ENCODE measurements at places on chromosomes 16 and 17.

DNA sequence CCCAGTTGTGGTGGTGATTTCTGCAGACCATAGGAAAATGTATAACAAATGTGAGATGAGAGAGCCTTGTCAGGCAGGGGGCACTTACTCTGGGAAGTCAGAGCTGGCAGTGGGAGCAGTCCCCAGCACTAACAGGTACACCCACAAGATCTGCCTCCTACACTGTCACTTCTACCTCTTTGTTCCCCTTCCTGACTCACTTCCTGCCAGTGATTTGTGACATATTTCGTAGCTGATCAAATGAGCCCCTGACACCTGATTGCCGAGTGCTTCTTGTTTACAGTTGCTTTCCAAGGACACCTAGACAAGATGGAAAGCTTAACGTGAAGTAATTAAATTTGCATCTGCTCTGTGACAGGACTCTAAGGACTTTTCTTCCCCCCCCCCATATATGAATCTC, 40.5 kb downstream of the FTO start:
- no peak for DNase-seq

DNA sequence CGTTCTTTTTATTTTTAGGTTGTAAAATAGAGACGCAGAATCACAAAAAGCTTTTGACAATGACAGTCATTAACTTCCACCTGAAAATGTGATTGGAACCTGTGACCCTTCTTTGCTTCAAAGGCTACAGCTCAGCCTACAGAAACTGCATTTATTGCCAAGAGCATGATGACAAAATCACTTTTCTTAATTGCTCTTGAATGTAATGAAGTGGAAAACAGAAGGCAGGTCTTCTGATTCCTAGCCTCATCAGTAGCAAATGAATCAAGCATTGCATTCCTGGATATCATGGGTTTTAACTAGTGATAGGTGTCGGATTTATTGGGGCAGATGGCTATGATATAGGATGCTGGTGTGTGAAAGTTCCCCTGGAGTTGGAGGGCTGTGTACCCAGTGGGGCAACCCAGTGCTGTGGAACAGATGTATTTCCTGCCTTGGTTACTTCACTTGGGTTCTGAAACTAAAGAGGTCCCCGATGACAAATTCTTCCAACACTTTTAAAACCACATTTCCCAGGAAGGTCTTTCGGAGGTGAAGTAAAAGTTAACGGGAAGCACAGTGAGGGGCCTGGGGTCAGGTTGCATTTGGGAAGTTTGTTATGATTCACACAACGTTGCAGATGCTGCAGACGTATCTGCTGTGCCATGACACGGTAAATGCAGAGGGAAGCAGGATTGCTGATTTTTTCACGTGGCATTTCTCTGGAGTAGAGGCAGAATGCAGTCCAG, 127.5 kb downstream of the HS3ST3A1 start:
- no peak for DNase-seq

GRCh38 chr17:64683796-64684195, 21.7 kb upstream of the SMURF2 start:
- DNase-seq, result no peak

- DNase-seq, result no peak
These were observed 28.7 kb upstream of the MILR1 start for GRCh38 chr17:64420143-64420670.

GRCh38 chr16:1101133-1101532, 5.1 kb upstream of the C1QTNF8 start:
- DNase-seq, result no peak

DNA sequence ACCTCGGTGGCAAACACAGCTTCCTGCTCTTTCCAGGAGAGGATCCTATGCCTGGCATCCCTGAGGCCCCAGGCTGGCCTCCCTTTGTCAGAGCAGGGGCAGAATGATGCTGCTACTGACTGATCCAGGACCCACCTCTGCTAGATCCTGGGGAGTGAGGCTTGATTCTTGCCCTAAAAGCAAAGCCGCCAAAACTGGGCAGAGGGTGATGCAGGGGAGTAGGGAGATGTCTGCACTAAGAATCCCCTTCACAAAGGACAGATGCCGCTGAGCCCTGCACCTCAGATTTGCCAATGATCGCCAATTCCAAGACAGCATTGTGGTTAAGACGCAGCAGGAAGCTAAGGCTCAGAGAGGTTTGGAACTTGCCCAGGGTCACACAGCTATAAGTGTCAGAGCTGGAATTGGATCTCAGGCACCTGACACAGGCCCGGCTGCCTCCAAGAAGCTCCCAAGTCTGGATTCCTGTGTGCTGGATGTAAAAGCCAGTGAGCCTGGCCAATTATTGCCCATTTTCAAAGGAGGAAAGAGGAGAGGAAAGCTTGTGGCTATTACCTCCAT, 60.7 kb upstream of the TNRC6C start:
- DNase-seq, result no peak

GRCh38 chr16:80806927-80807340, 2.5 kb upstream of the CDYL2 start:
- DNase-seq, result no peak
